ENCODE measurements at places on chromosomes 2 and 18.

- peak; percentile 35 for DNase-seq
These were observed 821 bp upstream of the EML6 start for GRCh38 chr2:54722641-54723040.

GRCh38 chr2:70381235-70381634, 79.4 kb upstream of the FAM136A start:
- no peak for DNase-seq

DNA sequence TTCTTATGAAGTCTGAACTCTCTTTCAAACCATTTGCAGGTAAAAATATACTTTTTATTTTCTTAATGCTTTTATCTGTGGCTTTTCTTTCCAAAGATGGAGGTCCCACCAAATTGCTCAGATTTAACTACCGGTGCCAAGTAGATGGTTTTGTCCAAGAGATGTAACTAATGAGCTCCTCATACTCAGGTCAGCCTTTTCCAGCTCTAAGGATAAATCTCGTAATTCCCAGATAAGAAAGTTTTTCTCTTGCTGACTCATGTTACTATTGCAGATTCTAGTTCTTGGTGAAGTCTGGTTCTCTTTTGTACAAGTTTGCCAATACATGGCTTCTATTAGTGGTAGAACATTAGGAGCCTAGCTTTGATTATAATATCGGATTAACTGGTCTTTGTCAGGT, 550.8 kb upstream of the ZNF804A start:
- DNase-seq = no peak

DNA sequence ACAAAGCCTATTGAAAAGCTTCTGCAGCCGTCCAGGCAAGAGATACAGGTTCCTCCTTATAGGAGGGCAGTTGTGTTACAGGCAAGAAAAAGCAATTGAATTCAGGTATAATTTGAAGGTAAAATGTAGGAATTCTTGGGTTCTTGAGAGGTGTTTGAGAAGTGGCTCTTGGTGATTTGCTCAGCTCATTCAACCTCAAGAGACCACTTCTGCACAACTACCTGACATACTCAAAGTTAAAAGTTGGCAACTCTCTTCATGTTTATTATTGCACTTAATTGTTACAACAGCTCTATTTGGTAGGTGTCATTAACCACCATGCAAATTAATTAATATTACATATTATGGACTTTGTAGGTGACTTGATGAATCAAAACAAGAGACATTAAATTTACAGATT, 753.2 kb downstream of the ADCYAP1 start:
- DNase-seq = no peak

DNA sequence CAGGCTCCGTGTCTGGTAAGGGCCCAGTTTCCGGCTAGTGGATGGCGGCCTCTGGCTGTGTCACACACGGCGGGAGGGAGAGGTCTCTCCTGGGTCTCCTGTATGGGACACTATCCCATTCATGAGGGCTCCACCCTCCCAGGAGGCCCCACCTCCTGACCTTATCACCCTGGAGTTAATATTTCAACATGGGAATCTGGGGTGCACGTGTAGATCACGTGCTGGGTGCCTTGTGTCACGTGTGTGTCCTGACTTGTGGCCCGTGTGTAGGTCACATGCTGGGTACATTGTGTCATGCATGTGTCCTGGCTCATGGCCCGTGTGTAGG, 9.9 kb downstream of the NEU4 start:
- no peak for DNase-seq

DNA sequence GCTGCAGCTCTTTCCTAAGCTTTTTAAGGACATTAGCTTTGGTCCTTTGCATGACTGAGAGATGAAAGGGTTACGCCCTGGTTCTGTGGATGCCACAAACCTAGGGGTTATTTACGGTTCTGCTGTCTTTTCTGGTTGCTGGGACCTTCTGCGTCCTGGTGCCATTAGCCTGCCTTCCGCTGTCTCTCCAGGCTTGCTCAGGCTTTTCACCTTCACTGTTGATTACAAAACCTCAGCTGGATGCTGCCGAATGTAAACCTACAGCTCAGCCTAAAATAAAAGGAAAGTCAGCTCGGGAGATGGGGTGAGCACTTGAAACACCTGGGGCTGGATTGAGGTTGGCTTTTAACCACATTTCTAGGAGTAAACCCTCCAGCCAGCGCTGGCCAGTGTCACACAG, 130.9 kb upstream of the ARHGAP28 start:
- DNase-seq = no peak

DNA sequence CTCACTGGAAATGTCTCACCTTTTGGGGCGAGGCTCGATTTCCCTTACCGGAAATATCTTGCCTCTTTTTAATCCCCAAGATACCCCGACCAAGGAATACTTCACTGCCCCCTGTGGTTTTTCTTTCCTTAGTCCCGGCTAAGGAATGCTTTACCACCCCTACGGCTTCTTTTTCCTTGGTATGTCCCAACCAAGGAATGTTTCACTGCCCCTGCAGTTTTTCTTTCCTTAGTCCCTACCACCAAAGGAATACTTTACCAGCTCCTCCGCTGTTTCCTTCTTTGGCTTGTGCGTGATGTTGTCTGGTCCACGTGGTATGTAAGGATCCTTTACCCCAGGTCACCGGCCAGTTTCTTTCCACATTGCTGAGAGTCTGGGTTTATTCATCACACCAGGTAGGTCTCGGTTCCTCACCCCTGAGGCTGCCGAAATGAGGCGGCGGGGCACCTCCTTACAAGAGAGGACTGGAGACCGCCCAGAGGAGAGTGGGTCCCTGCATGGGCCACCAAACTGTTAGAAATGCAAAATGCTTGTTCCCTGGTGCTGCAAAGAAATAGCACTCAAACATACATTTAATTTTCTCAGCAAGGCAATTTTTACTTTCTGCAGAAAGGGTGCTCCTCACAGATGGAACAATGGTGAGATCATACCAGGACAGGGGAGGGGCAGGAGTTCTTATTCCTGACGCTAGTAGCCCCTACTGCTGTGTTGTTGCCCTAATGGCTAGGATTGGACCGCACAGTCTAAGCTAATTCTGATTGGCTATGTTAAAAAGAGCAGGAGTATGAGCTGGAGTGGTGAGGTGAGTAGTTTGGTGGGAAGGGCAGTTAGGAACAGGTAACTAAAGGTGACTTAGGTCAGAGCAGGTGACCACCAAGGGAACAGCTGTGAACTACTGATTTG, 33.4 kb upstream of the CLASP1 start:
- no peak for DNase-seq

DNA sequence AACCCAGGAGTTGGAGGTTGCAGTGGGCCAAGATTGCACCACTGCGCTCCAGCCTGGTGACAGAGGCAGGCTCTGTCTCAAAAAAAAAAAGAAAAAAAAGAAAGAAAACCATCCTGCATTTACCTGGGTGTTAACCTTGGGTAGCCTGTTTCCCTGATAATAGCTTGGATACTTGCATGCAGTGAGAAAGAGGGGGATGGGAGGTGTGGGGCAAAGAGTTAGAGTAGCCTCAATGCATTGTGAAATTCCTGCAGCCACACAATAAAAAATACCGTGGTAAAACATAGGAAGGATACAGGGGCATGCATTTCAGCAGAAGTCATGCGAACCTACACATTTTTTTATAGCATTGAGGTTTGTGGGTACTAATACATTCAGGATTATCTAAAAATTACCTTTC, 76.6 kb upstream of the ZNF516 start:
- no peak for DNase-seq

DNA sequence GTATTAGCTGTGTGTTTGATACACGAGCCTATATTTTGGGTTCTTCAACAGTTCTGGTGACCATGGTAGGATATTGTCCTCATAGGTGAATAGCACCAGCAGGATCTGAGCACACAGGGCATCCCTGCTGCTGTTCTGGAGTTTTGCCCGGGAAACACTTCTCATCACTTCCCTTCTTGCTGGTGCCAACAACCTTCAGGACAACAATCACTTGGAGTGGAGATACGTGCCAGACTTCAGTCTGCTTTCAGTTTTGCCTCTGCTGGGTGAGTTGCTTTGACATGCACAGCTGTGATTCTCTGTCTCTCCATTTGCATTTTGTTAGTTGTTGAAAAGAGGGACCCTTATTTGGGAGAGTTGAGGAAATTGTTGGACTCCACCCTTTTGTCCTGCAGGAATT, 1347.2 kb upstream of the DDX18 start:
- DNase-seq = no peak

- DNase-seq = no peak
These were observed 1051.3 kb upstream of the NRXN1 start for GRCh38 chr2:52083214-52083613.

- DNase-seq = no peak
These were observed 48.2 kb upstream of the TMEM200C start for GRCh38 chr18:5943514-5943913.

DNA sequence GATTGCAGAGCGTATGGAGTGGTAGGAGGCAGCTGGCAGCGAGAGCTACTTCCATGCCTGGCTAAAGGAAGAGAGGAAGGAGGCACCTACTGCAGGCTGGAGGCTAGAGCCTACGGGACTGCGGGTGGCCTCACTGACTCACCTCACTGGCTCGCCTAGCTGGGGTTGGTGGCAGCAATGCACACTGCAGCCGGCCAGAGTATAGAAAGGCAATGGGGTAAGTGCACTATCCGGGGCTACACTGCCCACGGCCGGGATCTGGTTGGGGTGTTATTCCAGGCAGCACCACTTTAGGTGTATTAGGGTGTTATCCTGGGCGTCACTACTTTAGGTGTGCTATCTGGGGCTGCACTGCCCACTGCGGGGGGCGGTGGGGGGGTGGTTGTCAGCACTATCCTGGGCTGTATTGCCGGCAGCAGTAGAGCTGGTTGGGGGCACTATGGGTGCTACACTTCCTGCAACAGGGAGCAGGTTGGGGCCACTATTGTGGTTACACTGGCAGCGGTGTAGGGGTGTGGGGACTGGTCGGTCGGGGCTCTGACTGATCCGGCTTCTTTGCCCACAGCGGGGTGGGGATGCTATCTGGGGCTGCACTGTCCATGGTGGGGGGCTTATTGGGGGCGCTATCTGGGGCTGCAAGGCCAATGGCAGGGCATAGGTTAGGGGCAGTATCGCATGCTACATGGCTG, 33.3 kb upstream of the ANKRD62 start:
- DNase-seq = peak; percentile 52

DNA sequence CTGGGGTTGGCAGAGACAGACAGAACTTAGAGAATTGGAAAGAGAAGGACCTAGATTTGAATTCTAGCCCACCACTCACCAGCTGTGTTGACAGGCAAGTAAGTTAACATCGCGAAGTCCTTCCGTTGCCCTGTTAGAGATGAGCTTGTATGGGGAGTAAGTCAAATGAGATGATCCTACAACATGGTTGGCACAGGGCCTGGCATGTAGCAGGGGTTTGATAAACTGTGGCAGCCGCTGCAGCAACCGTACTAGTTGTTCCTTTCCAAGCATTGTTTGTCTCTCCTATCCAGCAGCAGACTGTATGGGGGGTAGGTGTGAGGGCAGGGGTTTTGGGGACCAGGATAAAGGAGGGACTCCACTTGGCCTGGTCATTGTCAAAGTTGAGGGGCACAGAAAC, 16.0 kb downstream of the TET3 start:
- no peak for DNase-seq

GRCh38 chr18:56756966-56757365, 105.8 kb downstream of the WDR7 start:
- DNase-seq = no peak

Measured in OCI-LY7 (cell line).